ENCODE measurements at places on chromosomes 13 and 19.

DNA sequence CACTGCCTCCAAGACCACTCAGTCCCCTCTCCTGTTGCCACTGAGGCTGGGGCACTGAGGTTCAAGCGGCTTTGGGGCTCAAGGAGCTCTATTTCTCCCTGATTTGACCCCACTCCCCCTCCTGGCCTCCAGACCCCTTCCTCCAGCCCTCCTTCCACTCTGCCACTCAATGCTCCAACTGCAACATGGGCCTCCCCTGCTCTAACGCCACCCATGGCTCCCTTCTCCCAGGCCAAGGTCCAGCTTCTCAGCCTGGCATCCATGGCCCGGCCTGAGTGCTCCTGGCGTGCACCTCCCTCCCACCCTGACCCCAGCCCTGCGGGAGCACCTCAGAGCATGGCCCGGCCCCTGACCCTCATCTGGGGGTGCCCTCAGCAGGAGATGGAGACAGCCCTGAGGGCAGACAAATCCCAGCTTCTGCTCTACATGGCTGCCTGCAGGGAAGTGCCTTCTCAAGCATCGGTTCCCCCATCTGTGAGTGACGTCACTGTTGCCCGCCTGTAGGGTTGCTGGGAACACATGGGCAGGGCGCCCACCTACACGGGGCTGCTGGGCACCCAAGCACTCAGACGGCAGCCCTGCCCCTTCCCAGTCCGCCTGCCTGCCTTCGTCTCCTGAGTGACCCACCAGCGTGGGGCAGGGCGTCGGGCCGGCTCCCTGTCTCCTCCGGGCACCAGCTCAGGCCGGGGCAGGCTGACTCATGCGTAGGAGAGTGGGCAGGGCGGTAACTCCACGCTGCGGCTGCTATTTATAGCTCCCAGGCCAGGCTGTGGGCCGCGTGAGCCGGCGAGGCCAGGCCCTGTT lies 1.6 kb upstream of the DIRAS1 start:
- no peak for DNase-seq

DNA sequence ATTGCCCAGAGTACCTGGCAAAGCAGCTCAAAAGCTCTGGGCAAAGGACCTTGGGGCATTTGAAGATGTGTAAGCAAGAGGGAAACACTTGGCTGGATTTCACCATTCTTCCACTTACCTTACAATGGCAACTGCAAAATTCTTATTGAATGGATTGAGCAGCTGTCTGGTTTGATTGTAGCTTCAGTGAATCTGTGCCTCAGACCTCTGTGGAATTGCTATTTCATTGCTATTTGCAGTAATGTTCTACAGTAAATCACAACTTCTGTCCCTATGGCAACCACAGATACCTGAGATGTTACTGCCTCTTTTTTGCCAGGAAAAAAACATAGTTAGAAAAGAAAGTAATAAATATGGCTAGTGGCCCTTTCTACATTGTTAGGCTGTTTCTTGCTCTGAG lies 519.5 kb downstream of the SUCLA2 start:
- DNase-seq, result no peak

GRCh38 chr13:64847767-64848166 lies 2382.4 kb downstream of the PCDH9 start:
- no peak for DNase-seq

GRCh38 chr13:55038230-55038629 lies 2009.6 kb downstream of the OLFM4 start:
- no peak for DNase-seq

GRCh38 chr13:114110091-114110829 lies 22.2 kb downstream of the RASA3 start:
- DNase-seq, result no peak

DNA sequence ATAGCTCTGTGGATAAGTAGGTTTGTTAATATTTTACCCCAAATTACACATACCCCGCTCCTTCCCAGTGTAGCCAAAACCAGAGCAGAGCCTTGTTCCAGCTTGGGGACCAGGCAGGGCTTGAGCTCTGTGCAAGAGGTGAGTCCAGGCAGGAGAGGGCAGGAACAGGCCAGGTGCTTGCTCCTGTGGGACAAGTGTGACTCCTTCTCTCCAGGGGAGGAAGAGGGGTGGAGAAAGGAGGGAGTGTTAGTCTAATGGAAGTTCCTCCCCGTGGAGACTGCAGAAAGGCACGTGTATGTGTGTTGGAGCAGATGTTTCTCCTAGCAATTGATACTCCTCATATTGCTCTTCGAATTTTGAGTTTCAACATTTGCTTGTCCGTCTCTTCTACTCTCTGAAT lies 201.0 kb downstream of the FGF9 start:
- DNase-seq, result no peak

DNA sequence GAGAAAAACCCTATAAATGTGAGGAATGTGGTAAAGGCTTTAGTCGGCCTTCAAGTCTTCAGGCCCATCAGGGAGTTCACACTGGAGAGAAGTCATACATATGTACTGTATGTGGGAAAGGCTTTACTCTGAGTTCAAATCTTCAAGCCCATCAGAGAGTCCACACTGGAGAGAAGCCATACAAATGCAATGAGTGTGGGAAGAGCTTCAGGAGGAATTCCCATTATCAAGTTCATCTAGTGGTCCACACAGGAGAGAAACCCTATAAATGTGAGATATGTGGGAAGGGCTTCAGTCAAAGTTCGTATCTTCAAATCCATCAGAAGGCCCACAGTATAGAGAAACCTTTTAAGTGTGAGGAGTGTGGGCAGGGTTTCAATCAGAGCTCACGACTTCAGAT lies 11.7 kb downstream of the ZNF226 start:
- DNase-seq, result no peak

DNA sequence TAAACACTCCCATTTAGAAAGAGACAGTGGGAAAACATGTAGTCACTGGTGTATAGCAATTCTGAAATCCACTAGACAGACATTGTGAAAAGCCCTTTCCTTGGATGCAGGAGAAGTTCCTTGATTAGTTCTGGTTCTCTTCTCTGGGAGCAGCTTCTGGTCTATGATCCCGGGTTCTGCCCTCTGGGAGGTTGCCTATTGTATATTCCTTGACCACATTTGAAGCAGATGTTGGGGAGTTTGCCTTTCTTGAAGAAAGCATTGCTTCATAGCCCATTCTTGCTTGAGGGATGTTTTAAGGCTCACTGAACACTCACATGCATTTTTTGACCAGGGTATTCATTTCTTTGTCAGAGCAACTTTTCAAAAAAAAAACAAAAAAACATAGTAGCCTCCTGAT lies 211.9 kb downstream of the NDFIP2 start:
- no peak for DNase-seq

DNA sequence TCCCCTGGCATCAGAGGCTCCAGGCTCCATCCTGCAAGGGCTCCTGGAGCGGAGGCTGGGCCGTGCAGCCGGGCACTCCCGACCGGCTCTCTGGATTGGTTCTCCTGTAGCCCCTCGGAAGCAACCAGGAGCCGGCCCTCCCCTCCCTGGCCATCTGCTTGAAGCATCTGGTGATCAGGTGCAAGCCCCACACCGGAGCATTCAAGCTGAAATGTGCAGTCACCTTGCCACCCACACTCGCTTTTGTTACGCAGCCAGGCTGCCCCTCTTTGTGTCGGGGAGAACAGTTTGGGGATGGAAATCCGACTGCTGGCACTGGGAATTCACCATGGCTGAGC lies 258.8 kb downstream of the ZNF536 start:
- no peak for DNase-seq

- DNase-seq, result no peak
Observed at GRCh38 chr19:3027981-3028304, 1.1 kb downstream of the TLE2 start.

DNA sequence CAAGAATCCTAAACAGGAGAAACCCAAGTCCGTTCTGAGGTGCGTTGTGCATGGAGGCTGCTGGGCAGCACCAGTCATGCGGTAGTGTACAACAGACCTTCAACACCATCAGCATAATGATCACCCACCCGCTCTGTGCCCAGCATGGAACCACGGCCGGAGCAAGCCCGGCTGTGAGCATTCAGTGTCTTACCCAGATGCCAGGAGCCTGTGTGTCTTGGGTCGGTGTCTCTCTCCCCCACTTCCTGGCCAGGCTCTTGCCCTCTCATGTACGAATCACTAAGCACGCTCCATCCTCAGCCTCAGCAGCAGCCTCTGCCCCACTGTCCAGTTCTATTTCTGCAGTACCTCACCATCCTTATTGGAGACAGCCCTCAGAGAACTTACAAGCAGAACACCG lies 231.6 kb upstream of the IRS2 start:
- DNase-seq, result no peak

DNA sequence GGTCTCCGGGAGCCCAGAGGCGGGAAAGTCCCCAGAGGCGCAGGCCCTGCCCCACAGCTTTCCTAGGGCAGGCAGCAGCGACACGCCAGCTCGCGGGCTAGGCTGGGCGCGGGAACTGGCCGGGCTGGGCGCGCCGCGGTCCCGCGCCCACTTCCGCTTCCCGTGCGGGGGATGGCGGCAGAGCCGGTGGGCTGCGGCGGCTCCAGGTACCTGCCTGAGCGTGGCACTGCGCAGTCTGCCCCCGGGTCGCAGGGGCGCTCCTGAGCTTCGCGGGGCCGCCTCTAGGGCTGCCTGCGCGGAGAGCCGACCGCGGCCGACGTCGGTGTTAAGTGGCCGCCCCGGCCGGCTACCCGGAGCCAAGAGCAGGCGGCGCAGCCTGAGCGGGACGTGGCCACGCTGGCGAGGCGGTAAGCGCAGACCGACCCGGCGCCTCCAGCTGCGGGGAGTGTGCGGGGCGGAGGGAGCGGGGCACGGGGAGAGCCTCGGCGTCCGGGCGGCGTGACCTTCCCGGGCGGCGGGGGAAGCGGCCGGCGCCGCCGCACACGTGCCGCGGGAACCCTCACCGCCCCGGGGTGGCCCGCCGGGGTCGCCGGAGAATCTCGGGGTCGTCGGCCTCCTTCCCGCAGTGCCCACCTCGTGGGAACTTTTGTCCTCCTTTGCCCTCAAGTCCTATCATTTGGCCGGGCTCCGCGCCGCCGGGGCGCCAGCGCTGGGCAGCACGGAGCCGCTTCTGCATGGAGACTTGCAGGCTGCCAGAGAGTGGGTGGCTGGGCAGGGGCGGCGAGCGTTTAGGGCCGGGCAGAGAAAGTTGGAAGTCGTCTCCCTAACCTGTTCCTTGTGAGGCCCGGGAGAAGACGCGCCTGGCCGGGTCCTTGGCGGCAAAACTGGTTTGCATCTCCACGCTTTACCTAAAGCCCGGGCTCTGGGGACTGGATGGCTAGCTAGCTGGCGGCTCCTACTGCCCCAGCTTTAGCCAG lies 31.4 kb upstream of the MPHOSPH8 start:
- DNase-seq, result peak; percentile 75

DNA sequence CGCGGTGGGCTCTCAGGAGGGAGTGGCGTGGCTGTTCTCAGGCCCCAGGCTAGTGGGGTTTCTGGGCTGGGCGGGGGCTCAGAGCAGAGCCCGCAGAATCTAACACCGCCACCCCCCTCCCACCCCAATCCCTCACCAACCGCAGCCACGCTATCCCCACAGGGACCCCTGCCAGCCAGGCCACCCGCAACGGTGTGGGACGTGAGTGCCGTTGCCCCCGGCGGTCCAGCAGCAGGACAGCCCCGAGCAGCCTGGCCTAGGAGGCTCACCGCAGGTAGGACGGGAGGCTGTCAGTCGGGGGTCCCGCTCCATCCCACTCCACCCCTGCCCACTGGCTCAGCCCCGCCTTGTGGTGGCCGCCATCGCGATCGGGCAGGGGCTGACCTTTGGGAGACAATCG lies at the start of gene NTN5:
Gene NTN5, minus strand, starts transcription at position 24 of the 400 bp plus-strand sequence. CDS start 2,031 bp downstream, outside the sequence.
- no peak for DNase-seq

- DNase-seq, result peak; percentile 27
Observed at GRCh38 chr13:73464758-73465616, 406.2 kb downstream of the KLF5 start.

DNA sequence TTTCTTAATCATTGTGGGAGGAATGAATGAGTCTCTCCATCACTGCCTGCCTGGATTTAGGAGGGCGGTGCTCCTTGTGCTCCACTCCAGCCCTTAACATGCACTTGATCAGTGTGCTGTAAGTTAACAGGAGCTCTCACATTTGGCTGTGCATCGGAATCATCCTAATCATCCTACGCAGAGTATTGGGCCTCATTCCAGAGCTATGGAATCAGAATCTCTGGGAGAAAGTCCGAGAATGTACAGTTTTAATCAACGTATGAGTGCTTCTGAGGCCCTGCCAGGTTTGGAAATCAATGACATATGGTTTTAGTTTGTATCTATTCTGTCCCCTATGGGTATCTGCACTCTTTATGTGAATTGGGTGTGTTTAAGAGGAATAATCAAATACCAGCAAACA lies 34.9 kb upstream of the DCLK1 start:
- DNase-seq, result no peak

DNA sequence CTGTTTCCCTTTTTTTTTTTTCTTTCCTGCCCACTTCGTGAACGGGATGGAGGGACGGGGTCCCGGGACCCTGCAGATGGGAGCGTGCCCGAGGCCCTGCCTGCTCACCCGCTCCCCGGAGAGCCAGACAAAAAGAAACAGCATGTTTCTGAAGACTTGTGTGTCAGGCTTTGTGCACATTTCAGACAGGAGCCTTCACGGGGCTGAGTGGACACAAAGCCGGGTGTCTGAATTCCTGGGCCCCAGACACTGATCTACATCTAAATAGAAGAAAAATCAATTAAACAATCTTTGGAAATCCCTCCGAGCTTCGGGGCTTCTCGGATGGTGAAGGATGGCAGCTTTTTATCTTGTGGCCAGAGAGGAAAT lies 4.2 kb downstream of the PGPEP1 start:
- no peak for DNase-seq

GRCh38 chr13:53001444-53002225 lies 27.0 kb upstream of the OLFM4 start:
- DNase-seq, result no peak

- no peak for DNase-seq
Observed at GRCh38 chr13:95235199-95235756, 66.0 kb downstream of the ABCC4 start.

DNA sequence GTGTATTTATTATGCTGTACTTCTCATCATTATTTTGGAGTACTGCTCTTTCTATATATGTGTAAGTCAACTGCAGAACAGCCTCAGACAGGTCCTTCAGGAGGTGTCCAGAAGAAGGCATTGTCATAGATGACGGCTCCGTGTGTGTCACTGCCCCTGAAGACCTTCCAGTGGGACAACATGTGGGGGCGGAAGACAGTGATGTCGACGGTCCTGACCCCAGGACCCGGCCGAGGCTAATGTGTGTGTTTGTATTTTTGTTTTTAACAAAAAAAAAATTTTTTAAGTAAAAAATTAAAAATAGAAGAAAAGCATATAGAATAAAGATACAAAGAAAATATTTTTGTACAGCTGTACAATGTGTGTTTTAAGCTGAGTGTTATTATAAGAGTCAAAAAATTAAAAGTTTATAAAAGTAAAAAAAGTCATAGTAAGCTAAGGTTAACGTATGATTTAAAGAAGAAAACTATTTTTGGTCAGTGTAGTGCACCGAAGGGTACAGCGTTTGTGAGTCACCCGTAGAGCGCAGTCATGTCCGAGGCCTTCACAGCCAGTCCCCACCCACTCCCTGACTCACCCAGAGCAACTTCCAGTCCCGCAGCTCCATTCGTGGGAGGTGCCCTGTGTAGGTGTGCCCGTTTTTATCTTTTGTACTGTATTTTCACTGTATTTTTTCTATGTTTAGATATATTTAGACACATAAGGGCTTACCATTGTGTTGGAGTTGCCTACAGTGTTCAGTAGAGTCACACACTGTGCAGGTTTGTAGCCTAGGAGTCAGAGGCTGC lies 42.2 kb upstream of the SPACA7 start:
- DNase-seq, result peak; percentile 56

GRCh38 chr19:13718733-13719132 lies 45.6 kb upstream of the MRI1 start:
- DNase-seq, result peak; percentile 55

- DNase-seq, result no peak
Observed at GRCh38 chr13:58566176-58566575, 934.6 kb downstream of the PCDH17 start.

GRCh38 chr13:27599845-27600553 lies 20.3 kb downstream of the LNX2 start:
- DNase-seq, result peak; percentile 66

- DNase-seq, result no peak
Observed at GRCh38 chr19:19823916-19824315, 2.4 kb upstream of the ZNF506 start.
